ENCODE measurements at places on chromosomes 4 and X. TPM values are rescaled to one million over a fixed set of nuclear protein-coding genes. Genes with fewer than 3 reads are reported as not detected.

TBX22 gene
- not detected for total RNA-seq

GYG2 gene
- total RNA-seq: 15.4 TPM

MAGEC3 gene
- not detected for total RNA-seq

TLR1 gene
- 0.60 TPM for total RNA-seq

HTRA3 gene
- 12.5 TPM for total RNA-seq

FOXR2 gene
- not detected for total RNA-seq

FGFBP1 gene
- not detected for total RNA-seq

NEUROG2 gene
- total RNA-seq: not detected

GLRA3 gene
- total RNA-seq: not detected

UTP14A gene
- total RNA-seq: 15.4 TPM

DSPP gene
- not detected for total RNA-seq

DCHS2 gene
- not detected for total RNA-seq

IL13RA2 gene
- 63.2 TPM for total RNA-seq

SSX3 gene
- total RNA-seq: not detected

CYLC1 gene
- total RNA-seq: not detected

Measured in smooth muscle cell of the umbilical artery (primary cell).